ENCODE measurements at places on chromosomes 7 and 10.

GRCh38 chr10:7311218-7311849 is 99.5 kb downstream of the SFMBT2 start:
- no peak for DNase-seq

GRCh38 chr7:15086131-15086611 is 183.6 kb upstream of the DGKB start:
- DNase-seq, result no peak

DNA sequence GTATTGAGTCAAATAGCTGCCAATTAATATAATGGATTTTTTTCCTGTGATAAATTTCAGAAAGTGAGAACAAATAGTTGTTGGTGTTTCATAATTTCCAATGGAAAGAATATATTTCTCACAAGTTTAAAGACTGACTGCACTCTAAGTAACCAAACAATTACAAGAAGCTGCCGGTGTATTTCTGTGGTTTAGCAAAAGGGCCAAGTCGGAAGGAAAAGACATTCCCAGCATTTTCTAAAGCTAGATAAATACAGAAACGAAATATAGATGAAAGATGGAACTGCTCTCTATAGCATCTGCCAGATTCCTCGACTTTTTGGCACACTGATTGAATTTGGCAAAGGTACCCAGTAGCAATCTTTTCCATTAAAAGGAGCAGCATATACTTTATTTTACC is 92.7 kb upstream of the MKX start:
- DNase-seq, result no peak

GRCh38 chr7:102834999-102835398 is 77.8 kb upstream of the LRRC17 start:
- DNase-seq, result no peak

- DNase-seq, result peak; percentile 77
Observed at GRCh38 chr10:6669269-6669859, 89.3 kb upstream of the PRKCQ start.

GRCh38 chr7:100604976-100605911 is 3.1 kb downstream of the PCOLCE start:
- peak; percentile 83 for DNase-seq

DNA sequence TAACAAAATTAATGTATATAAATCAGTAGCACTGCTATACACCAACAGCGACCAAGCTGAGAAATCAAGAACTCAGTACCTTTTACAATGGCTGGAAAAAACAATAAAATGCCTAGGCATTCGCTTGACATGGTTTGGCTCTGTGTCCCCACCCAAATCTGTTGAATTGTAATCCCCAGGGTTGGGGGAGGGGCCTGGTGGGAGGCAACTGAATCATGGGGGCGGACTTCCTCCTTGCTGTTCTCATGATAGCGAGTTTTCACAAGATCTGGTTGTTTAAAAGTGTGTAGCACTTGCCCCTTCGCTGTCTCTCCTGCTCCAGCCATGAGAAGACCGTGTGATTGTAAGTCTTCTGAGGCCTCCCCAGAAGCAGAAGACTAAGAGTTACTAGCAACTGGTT is 8.6 kb downstream of the ZNF786 start:
- DNase-seq, result peak; percentile 62

- DNase-seq, result no peak
Observed at GRCh38 chr10:101095004-101095403, 33.2 kb downstream of the KAZALD1 start.

GRCh38 chr7:5012985-5013384 is 32.7 kb upstream of the RBAK start:
- DNase-seq, result peak; percentile 17

GRCh38 chr10:75547391-75548298 is 116.2 kb downstream of the LRMDA start:
- no peak for DNase-seq

GRCh38 chr7:83020161-83020560 is 142.5 kb downstream of the PCLO start:
- no peak for DNase-seq

- DNase-seq, result no peak
Observed at GRCh38 chr7:27846388-27846787, 106.4 kb downstream of the TAX1BP1 start.

DNA sequence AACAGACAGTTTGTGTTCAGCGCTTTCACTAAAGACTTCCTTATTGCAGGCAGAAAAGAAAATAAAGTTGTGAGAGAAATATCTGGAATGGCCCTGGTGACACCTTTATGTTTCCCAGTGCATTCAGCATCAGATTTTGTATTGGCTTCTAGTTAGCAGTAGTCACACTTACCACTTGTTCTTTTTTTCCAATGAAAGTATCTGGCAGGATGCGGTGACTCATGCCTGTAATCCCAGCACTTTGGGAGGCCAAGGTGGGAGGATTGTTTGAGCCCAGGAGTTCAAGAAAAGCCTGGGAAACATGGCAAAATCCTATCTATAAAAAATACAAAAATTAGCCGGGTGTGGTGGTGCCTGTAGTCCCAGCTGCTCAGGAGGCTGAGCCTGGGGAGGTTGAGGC is 649.6 kb downstream of the LRMDA start:
- DNase-seq, result no peak

GRCh38 chr10:130967161-130967560 is 344.4 kb downstream of the TCERG1L start:
- DNase-seq, result no peak

DNA sequence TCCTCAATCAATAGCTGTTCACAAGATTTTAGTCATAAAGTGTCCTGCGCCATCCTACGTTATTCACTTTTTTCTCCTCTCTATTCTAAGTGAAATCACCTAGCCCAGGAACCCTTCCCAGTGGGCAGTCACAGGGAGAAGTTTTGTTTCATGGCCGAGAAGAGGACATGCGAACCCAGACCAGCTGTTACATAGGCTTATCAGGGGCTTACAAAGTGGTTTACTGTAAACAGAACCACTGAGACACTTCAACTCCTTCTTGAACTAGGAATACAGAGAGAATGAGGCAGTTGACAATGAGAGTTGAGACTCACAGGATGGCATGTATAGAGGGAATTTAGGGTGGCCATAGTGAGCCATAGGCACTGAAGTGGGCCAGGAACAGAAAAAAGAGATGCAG is 246.9 kb upstream of the GLI3 start:
- DNase-seq, result no peak

DNA sequence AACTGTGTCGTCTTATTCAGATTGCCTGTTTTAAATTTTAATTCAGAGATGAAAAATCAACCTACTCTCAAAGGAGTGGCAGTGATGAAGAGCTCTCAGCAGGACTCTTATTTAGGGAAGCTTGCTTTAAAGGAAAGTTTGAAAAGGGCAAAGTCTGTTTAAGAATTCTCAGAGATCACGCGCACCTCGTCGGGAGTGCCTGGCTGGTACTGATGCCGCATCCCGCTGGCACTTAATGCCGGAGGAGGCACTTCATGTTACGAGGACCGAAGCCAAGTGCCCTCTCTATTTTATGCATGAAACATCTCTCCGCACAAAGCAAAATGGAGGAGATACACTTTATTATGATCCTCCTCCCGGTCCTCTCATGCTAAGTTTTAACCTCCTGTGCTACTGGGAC is 71.1 kb upstream of the INSYN2A start:
- DNase-seq, result no peak

GRCh38 chr7:11607686-11608085 is 224.3 kb downstream of the THSD7A start:
- DNase-seq, result no peak

DNA sequence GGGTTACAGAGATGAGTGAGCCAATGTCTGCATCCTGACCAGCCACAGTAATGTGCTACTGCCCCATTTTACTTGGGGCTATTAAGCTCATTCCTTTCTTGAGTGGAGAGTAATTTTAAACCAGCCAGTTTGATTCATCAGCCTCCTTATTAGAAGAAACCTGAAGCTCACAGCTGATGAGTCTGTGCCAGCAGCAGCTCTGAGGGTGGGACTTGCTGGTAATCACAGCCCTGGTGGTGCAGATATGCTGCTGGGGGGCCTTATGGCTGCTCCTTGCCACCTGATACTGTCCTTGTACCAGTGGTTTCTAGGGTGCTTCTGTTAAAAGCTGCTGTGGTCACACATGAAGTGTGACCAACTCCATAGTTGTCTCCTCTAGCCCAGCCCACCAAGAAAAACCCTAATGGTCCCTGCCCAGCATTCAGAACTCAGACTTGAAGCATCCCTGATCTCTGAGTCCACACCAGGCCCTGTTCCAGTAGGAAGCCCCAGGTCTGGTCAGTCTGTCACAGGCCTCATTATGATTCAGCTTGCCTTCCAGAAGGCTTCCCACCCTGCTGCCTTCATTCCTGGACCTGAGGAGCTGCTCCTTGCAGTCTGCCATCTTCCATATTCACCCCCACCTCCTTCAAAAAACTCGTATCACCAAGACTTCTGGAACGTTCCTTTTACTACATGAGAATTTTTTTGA is 28.9 kb upstream of the RBM20 start:
- no peak for DNase-seq

- DNase-seq, result no peak
Observed at GRCh38 chr7:159204664-159205063, 60.0 kb upstream of the VIPR2 start.

GRCh38 chr7:50792342-50793119 is 9.8 kb upstream of the GRB10 start:
- peak; percentile 67 for DNase-seq

DNA sequence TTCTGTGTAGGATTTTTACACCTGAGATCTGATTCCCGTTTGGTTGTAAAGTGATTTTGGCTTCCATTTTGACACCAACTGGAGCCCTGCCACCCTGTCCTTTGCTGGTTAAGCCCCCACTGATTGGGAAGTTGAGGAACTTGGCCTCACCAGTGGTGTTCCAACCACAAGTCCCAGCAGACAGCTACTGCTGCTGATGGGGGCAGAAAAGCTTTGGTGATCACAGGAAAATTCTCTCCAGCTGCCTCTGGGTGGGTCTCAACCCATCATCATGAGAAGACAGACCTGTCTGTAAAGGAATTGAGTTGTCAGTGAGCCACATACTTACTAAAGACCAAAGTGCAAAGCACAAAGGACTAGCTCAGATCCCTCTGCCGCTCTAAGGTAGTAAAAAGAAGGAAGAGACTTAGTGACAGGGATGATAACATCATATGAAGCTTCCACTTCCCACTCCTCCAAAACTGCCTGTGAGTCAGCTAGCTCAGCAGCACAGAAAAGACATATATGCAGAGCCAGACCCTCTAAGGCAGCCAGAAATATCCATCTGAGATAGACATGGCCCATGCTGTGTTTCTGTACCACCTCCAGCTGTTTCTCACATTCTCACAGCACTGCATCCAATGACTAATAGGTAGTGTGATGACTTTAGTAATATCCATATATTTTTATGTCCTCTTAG is 22.4 kb upstream of the LRRC17 start:
- no peak for DNase-seq

GRCh38 chr10:110409926-110410325 is 87.8 kb upstream of the DUSP5 start:
- no peak for DNase-seq

- no peak for DNase-seq
Observed at GRCh38 chr7:63925626-63926460, 72.8 kb upstream of the ZNF722 start.

DNA sequence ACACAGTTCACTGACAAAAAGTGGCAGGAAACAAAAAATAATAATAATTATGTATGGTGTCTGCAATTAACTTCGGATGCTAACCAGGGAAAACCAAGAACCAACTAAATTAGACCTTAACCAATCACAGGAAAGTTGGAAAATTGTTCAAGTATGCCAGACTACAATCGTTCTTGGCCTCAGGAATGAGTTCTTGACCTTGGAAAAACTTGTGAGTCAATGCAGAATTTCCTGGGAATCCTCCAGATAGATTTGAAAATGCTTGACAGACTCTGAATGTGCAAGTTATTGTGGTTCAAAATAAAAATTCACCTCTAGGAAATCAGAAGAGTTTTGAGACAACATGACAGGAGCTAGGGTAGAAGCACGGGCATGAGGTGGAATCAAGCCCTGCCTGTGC is 171.5 kb downstream of the C7orf25 start:
- no peak for DNase-seq

- no peak for DNase-seq
Observed at GRCh38 chr7:125644109-125644508, 714.5 kb upstream of the POT1 start.

GRCh38 chr7:1912593-1913465 is 242.8 kb downstream of the ELFN1 start:
- DNase-seq, result no peak

DNA sequence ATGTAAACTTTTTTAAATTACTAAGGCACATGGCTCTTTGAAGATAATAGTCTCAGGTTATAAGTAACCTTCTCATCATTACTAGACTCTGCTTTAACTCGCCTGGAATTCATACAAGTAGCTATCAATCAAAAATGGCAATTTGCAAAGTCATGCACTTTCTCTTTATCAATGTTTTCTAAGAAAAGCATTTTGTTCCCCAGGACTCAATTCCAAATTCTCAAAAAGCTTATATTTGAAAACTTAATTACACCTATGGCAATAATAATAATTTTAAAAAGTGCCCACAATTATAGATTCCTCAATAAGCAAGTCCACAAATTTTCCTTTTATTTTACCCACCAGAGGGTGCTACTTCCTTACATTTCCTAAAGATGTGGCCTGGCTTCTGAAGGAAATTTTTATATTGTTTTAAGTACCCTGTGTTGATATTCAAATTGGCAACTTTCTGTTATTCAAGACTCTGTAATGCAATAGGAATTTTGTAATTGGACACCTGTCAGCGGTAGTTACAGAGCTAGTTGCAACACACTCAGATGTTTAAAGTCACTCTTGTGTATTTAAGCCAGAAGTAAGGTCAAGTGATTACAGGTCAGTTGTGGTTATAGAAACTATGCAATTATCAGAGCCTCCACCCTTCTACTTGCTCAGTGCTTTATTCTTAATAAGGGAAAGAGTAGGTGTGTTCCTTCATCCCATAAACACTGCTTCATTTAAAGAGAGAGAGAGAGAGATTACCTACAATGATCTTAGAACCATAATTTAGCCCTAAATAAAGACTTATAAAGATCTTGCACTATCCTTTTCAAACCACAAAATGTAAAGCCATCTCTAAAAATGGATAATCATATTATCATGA is 47.1 kb upstream of the HYAL4 start:
- peak; percentile 86 for DNase-seq

- no peak for DNase-seq
Observed at GRCh38 chr7:46191776-46192175, 270.7 kb upstream of the IGFBP3 start.

- no peak for DNase-seq
Observed at GRCh38 chr7:150947241-150947745, 30.8 kb downstream of the KCNH2 start.

GRCh38 chr10:71150796-71151195 is 61.6 kb upstream of the UNC5B start:
- no peak for DNase-seq

DNA sequence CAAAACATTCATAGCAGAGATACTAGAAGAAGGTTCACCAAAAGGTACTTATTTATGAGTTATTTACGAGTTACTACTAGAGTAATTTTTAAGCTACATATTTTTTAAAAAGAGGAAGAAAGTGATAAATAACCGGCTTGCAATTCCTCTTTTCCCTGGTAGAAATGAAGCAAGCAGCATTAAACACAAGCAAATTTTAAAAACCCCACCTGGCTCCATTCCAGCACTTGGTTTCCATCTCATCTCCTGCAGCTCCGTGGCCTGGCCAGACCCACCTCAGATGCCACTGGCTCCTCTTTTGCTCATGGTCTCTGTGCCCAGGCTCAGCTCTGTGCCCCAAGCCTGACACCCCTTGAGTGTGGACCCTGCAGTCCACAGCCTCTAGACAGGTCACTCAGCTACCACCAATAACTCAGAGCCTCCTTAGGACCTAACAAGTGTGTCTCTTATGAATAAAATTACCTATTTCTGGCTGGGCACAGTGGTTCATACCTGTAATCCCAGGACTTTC is 479.5 kb downstream of the TNS3 start:
- no peak for DNase-seq

- peak; percentile 87 for DNase-seq
Observed at GRCh38 chr7:96861-97260, 95.5 kb upstream of the FAM20C start.

Data from GM23338 (cell line).